T-helper 2 cell treated with Interferon-gamma antibody and Interleukin-4, amounts not matched to agents 5 μg/mL and 100 μg/mL, for 36 hours (primary cell): ENCODE measurements at places on chromosomes 12 and 14.

DNA sequence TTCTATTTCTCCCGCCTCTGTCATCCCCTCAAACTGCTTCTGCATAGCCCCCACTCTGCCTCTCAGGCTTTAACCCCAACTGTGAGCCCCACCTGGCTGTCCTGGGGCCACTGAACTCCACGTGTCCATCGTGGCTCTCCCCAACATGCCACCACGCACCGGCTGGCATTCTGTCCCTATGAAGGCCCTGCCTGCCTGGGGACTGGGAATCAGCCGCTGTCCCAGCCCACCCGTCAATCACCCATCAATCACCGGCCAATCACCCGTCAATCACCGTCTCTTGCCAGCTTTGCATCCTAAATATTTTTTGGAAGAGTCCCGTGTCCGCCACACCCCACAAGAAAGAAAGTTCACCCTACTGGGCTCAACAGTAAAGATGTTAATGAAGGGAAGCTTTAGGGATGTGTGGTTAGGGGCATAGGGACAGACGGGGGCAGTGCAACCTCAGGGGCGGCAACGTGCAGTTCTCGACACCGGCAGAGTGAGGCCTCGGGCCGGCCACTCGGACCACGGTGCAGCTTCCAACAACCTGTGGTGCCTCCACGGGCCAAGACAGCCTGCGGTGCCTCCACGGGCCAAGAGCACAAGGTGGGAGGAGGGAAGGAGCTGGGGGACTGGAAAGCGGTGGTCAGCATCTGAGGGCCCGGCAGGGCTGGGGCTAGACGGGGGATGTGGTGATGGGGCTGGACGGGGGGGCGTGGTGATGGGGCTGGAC, 85.6 kb downstream of the GALNT9 start:
- DNase-seq, result no peak

- DNase-seq, result no peak
Observed at GRCh38 chr14:104130974-104131651, 7.3 kb upstream of the KIF26A start.

DNA sequence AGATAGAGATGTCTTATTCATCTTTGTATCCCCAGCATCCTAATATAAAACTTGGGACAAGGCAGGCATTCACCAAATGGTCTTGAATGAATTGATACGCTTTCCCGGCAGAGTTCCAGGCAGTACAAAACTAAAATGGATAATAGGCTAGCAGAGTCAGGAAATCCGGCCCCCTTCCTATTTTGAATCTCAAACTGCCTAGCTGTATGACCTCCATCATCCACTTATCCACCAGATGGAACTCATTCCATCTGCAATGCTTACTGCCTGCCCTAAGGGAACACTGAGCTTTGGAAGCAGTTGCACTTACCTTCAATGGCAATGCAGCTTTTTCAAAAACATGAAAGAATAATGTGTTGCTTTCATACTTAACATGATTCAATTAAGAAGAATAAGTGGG, 43.4 kb downstream of the BDKRB1 start:
- DNase-seq, result no peak

GRCh38 chr14:54564868-54565784, 1.8 kb upstream of the SAMD4A start:
- DNase-seq, result peak; percentile 66

GRCh38 chr12:116977465-116978380, 67.0 kb downstream of the FBXW8 start:
- no peak for DNase-seq

DNA sequence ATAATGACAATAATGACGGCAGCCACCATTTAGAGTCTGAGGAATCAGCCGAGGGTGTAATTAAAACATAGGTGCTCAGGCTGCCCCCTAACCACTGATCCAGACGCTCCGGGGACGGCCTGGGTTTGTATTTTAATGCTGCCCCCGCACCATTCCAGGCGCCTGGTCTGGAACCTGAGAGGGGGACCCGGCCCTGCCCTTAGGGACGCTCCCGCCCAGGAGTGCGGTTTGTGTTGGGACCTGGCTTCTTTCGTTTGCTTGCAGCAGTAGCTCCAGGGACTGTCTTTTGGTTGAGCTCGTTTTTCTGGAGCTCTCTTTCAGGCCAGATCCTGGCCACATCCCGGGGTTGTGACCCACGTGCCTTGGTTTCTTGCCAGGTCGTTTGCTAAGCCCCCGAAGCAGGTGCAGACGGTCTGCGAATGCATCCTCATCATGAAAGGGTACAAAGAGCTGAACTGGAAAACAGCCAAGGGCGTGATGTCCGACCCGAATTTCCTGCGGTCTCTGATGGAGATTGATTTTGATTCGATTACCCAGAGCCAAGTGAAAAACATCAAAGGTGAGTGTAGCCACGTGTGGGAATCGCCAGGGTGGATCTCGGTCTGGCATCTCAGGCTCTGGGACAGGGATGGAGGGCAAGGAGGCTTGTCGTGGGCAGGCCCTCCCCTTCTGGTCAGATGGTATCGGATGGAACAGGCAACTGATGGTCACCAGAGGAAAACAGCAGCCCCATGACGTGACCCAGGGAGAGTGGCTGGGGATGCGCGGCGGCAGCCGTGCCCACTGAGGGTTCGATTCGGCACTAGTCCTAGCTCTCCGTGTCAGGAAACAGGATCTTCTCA, 63.5 kb downstream of the CCDC92 start:
- DNase-seq, result no peak

- DNase-seq, result no peak
Observed at GRCh38 chr14:102474934-102475333, 34.6 kb downstream of the ANKRD9 start.

- no peak for DNase-seq
Observed at GRCh38 chr12:110965574-110965973, 45.2 kb upstream of the MYL2 start.

DNA sequence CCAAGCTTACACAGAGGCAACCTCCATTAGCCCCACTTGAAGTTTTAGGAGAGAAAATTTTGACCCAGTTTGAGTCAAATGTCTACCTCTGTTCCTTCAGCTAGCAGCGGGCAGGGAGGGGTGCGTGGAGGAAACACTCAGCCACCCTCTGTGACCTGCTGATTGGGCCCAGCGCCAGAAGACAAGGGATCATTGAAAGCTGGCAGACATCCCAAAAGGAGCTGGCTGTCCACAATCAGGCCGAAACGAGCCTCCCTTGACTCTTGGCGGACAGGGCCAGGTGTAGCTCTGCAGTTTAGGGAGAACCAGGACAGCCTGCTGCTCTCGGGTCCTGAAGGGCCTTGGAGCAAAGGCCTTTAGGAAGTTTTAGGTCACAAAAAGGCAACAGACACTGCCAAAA, 41.3 kb downstream of the CD9 start:
- DNase-seq, result no peak
